Activated B cell treated with CpG ODN at 0.5 μM for 24 hours (primary cell): ENCODE measurements at places on chromosomes 16 and 17.

- no peak for DNase-seq
These were observed 450.7 kb upstream of the CCL2 start for GRCh38 chr17:33804401-33804800.

- DNase-seq = no peak
These were observed at the start of gene ITGA2B for GRCh38 chr17:44389281-44389680. Gene ITGA2B (minus strand): TSS chr17:44389649. CDS start chr17:44389473, 176 bp downstream.

GRCh38 chr17:37614823-37615222 is 5.6 kb upstream of the SYNRG start:
- DNase-seq = no peak

DNA sequence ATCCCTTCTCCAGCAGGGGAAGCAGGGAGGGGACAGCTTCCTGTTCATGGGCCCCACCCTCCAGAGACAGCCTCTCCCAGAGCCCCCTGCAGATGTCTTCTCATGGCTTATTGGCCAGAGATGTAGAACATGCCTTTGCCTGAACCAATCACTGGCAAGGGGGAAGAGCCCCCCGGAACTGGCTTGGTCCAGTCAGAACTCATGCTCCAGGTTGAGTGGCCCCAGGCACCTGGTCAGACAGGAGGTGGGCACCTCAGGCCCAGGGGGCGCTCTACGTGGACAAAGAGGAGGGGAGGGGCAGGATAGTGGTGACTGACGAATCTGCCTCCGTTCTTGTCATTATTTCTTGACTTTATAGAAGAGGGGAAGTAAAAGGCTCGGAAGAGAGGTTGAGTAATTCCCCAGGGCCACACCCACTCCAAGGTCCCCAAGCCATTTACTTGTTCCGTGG is 23.6 kb downstream of the RAB11FIP4 start:
- DNase-seq = no peak

DNA sequence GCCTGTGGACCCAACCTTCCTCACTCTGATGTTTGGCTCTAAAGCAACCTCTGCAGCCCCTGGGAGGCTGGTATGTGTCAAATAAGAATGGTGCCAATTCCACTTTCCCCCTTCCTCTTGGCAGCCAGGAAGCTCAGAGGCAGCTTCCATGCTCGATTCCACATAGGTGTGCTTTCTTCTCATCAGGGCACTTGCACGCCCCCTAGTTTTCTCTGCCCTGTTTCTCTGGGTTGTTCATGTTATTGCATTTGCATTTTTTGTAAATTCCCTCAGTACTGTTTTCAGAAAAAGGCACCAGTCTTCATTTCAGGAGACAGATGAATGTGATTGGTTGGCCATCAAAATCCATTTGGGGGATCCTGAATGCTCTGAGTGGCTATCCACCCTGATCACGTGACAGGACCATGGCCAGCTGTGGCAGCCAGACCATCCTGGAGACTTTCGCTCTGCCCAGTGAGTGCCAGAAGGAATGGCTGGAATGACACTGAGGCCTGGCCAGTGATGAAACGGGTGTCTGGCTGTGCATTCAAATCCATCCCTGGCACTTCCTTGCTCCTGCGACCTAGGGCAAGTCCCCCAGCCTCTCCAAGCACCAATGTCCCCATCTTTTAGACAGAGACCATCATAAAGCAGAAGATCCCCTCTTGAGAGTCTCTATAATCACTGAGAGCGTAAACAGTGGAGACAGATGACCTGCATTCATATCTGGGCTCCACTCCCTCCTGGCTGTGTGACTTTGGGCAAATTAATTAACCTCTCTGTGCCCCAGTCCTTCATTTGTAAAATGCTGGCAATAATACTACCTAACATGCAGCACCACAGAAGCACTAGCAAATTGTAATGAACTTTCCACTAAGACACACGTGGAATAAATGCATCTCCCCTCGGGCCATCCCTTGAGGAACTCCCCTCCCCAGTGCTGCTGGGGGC is 56.4 kb downstream of the CNGB1 start:
- no peak for DNase-seq
